Fibroblast of skin of right biceps (primary cell): ENCODE measurements at places on chromosomes 6 and 20.
A peak's percentile ranks its signal among the peaks of the same experiment; 100 is the strongest.

- no peak for DNase-seq
Measured at GRCh38 chr20:47352332-47353238, 3.9 kb downstream of the ZMYND8 start.

GRCh38 chr6:36686668-36687513 lies 8.4 kb downstream of the CDKN1A start:
- DNase-seq, result no peak

DNA sequence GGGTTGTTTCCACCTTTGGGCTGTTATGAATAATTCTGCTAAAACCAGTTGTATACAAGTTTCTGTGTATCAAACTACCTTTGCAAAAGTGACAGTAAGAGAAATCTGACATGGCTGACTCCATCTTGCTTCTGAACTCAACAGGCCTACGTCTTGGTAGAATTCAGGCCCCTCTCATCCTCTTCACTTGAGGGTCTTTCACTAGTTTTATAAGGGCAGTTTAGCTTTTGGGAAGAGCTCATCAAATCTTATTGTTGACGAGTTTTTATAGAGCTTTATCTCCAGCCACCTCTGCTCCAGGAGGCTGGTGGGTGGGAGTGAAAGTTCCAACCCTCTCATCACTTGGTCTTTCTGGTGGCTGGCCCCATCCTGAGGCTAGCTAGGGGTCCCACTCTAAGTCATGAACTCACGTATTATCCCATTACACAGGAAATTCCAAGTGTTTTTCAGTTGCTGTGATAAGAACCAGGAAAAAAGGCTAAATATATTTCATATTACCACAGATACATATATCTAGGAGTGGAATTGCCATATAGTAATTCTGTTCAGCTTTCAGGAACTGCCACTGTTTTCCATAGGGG lies 11.6 kb downstream of the SNRPB start:
- DNase-seq, result no peak

GRCh38 chr6:33177552-33178446 lies 14.5 kb downstream of the COL11A2 start:
- no peak for DNase-seq

- DNase-seq, result peak; percentile 34
Measured at GRCh38 chr6:113178349-113178748, 678.8 kb upstream of the MARCKS start.

- no peak for DNase-seq
Measured at GRCh38 chr20:37426106-37426505, 80.2 kb downstream of the SRC start.

DNA sequence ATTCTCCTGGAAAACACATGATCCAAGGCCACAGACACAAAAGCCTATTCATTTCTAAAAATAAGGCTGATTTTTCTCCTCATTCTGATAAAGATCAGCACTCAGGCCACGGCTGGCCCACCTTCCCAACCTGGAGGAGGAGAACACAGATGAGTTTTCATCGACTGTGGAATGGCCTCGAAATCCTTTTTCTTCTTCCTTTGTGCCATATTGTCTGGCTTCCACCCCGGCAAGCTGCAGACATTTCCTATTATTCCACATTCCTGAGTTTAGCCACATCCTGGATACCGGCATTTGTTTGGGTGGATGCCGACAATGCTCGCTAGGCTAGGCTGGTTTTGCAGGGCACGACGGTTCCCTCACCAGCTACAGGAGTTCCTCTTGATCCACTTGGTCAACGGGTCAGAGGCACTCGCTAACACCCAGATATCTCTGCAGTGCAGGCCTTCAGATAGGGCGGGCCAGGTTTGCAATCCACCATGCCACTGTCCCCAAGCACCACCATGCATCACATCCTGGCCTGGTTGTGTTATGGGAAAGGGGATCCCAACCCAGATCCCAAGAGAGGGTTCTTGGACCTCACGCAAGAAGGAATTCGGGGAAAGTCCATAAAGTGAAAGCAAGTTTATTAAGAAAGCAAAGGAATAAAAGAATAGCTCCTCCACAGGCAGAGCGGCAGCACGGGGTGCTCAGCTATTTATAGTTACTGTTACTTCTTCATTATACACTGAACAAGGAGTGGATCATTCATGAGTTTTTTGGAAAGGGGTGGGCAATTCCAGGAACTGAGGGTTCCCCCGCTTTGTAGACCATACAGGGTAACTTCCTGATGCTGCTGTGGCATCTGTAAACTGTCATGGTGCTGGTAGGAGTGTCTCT lies 4.2 kb upstream of the CTSZ start:
- DNase-seq, result peak; percentile 94

GRCh38 chr6:140915103-140915502 lies 1217.6 kb upstream of the GJE1 start:
- DNase-seq, result peak; percentile 13

- no peak for DNase-seq
Measured at GRCh38 chr6:129903082-129903481, 42.0 kb upstream of the TMEM244 start.

GRCh38 chr6:81075974-81076373 lies 676.5 kb downstream of the TENT5A start:
- DNase-seq, result peak; percentile 10

- no peak for DNase-seq
Measured at GRCh38 chr6:39590871-39591393, 134.3 kb downstream of the KIF6 start.

- no peak for DNase-seq
Measured at GRCh38 chr6:123636782-123637181, at the start of gene TRDN. TRDN (minus strand) TSS chr6:123636950; CDS start chr6:123636775, 175 bp downstream.

DNA sequence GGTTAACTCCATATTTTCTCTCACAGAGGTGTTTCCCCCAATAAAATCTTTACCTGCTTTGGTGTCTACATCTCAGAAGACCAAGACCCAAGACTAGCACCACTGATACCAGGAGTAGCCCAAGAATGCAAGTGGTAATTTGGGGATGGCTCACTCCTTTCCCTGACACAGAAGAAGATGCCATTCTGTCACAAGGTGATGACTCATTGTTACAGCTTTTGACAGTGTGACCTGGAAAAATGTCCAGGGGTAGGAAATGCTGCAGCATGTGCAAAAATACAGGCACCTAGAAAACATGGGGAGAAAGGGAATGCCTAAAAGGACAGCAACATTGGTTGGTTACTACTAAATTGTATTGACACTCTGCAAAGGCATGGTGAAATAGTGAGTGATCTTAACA lies 254.0 kb upstream of the GJE1 start:
- DNase-seq, result no peak

DNA sequence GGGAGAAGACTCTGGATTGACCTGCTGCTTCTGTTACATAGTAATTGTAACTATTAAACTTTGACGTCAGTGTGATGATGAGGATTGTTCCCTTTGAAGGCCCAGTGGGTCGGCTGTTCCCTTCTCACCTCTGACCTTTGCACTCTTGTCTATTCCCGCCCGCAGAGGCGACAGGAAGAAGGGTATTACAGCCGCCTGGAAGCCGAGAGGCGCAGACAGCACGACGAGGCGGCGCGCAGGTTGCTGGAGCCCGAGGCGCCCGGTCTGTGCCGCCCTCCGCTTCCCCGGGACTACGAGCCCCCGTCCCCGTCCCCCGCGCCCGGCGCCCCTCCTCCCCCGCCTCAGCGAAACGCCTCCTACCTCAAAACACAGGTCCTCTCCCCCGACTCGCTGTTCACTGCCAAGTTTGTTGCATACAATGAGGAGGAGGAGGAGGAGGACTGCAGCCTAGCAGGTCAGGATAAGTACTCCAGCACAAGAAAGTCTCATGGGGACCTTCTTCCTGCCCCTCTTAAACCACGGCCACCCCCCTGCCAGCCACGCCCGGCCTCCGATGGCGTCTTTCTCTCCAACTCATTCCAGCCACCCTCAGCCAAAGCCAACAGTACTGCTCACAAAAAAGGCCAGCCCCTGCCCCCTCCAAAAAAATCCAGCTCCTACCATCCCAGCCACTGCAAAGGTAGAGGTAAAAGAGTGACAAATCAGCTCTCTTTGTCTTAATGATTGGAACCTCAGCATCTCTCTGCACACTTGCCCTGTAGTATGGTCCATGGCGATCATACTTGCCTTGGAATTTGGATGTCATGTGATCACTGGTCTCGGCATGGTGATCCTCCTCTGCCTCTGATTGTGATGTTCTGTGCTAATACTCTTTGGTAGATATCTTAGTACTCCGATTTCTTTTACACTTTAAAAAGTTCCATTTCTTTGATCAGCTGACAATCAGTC lies 31.6 kb upstream of the KIF25 start:
- DNase-seq, result no peak

DNA sequence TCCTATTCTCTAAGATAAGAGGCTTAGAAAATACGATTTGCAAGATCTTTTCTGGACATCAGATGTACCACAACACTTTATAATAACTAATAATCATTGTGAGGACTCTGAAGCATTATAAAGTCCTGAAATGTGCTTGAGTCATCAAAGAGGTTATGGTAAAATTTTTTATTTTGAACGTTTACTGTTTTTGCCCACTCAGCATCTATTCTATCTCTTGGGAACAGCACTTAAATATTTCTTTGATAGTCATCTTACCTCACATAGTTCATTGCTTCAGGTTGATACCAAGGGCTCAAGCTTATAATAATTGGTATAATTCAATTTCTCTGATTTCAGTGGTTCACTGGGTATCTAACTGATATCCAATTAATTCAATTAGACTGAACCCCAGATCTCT lies 700.5 kb downstream of the KHDRBS2 start:
- no peak for DNase-seq

DNA sequence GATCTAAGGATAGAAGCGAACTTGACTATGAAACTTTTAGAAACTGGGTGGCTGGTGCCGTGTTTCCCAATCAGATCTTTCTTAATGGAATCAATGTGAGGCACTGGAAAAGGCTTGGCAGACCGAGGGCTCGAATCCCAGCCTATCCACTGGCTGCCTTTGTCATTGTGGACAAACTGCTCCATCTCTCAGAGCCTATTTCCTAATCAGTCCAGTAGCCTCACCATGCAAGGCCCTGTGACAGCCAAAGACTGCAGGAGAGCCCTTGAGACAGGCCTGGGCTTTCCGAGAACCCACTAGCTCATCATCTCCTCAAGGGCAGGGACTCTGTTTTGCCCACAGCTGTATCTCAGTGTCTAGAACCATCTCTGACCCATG lies 43.4 kb downstream of the SPDEF start:
- no peak for DNase-seq

GRCh38 chr20:57443349-57444265 lies 52.4 kb downstream of the RBM38 start:
- DNase-seq, result no peak

GRCh38 chr6:89895276-89895874 lies 1.1 kb downstream of the GJA10 start:
- DNase-seq, result peak; percentile 58

GRCh38 chr20:41956338-41957074 lies 338.3 kb upstream of the CHD6 start:
- no peak for DNase-seq

DNA sequence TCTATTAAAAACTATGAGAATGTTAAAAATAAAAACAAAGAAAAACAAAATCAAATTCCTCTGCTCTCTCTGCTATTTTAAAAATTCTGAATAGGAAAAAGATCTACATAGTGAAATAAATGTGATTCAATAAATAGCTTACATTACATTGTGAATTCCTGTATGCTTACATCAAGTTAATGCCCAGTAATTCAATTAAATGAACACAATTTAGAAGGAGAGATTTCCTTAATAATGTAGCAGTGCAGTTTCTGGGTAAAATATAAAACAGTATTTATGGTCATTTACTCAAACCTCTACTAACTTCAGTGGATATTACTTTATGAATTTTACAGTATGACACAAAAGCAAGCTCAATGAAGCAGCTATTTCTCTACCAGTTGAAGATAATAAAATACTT lies 594.6 kb downstream of the EYS start:
- DNase-seq, result no peak

- no peak for DNase-seq
Measured at GRCh38 chr20:2140561-2140960, 38.9 kb downstream of the STK35 start.

DNA sequence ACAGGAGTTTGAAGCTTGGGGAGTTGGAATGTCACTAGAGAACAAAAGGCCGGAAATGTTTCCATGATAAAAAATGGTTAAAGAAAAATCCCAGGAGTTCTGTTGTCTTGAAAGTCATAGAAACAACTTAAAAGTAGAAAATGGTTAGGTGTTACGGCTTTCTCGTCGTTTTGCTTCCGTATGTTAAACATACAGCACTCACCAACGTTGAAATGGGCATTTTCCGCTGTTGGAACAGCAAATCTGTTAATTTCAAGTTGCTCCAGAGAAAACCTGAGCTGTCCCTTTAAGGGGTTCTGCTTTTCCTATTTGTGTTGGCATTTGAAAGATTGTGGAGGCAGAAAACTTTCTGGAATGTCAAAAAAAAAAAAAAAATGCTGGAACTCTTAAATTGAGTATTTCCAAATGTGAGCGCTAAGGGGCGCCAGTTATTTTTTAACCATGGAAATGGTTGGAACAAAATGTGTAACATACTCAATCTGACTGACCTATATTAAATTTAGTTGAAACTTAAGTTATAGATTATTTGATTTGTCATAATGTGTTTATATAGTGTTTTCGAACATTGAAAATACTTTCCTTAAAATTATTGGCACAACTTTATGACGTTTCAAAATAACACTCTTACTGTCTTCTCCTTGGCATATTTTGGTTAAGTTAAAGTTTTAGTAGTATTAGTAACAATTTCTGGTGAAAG lies 2.2 kb downstream of the QKI start:
- DNase-seq, result peak; percentile 90

DNA sequence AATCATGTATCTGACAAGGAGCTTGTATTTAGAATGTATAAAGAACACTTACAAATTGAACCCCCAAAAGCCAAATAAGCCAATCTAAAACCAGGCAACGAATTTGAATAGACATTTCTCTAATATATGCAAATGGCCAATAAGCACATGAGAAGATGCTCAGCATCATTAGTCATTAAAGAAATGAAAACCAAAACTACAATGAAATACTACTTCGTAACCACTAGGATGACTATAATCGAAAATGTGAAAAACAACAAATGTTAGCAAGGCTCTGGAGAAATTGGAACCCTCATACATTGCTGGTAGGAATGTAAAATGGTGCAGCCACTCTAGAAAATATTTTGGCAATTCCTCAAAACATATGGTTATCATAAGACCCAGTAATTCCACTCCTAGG lies 105.8 kb upstream of the TOP1 start:
- DNase-seq, result no peak

DNA sequence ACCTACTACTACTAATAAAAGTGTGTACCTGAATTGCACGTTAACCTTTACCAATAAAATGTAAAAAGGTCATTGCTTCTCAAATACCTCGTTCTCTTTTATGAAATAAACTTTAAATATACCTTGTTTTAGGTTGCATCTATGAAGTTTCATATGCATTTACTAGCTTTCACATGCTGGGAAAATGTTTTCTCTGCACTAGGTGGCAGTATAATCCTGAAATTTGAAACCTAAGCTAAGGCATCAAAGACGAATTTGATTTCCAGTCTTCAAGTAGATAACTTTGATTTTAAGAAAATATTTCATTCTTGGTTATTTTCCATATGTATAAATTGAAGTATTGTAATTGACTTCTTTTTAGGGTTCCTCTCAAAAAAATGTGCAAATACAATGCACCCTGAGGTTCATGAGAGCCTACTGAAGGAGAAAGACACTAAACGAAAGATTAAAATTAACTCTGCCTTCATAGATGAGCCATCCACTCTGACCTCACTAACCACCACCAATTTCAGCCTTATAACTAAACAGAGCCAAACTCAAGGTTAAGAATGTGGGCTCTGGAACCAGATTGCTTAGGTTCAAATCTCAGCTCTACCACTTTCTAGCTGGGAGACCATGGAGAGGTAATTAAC lies 7.3 kb upstream of the COL9A1 start:
- peak; percentile 36 for DNase-seq
